Mesothelial cell of epicardium (in vitro differentiated cells): ENCODE measurements at places on chromosomes 16 and 17. TPM values are rescaled to one million over a fixed set of nuclear protein-coding genes. Genes with fewer than 3 reads are reported as not detected.

KRTAP9-8 gene
- total RNA-seq: not detected in 3 replicates

C17orf113 gene
- 4.1 to 5.1 TPM (median 4.4 TPM) in 3 replicates for total RNA-seq

CD7 gene
- total RNA-seq: 0.83 to 1.4 TPM (median 1.2 TPM) in 3 replicates

- H3K27ac ChIP-seq: no peak overlapping the region
- peak overlapping the region; percentile 64 for H3K4me3 ChIP-seq
- DNase-seq: no peak
- H3K36me3 ChIP-seq: no peaks in the 10 kb centered on the region
Observed at GRCh38 chr17:76538941-76539570, 788 bp upstream of the PRCD start.

GRCh38 chr17:67680445-67681224 lies 37.1 kb upstream of the NOL11 start:
- H3K4me3 ChIP-seq: no peak overlapping the region
- H3K36me3 ChIP-seq: peaks cover 2% of the 10 kb centered on the region
- no peak for DNase-seq
- H3K27ac ChIP-seq: no peak overlapping the region

GRCh38 chr16:75019007-75019406 lies 20.2 kb downstream of the ZNRF1 start:
- H3K27me3 ChIP-seq: no peaks in the 10 kb centered on the region
- peaks cover 32% of the 10 kb centered on the region for H3K36me3 ChIP-seq
- H3K4me1 ChIP-seq: peaks cover 8% of the 10 kb centered on the region
- no peak overlapping the region for H3K27ac ChIP-seq
- no peak for DNase-seq

GRCh38 chr17:16354585-16354984 lies 1.3 kb upstream of the CENPV start:
- DNase-seq: no peak
- H3K36me3 ChIP-seq: peaks cover 2% of the 10 kb centered on the region
- no peaks in the 10 kb centered on the region for H3K27me3 ChIP-seq
- H3K4me3 ChIP-seq: peak overlapping the region; percentile 67
- peaks cover 15% of the 10 kb centered on the region for H3K4me1 ChIP-seq
- no peak overlapping the region for H3K27ac ChIP-seq

DNA sequence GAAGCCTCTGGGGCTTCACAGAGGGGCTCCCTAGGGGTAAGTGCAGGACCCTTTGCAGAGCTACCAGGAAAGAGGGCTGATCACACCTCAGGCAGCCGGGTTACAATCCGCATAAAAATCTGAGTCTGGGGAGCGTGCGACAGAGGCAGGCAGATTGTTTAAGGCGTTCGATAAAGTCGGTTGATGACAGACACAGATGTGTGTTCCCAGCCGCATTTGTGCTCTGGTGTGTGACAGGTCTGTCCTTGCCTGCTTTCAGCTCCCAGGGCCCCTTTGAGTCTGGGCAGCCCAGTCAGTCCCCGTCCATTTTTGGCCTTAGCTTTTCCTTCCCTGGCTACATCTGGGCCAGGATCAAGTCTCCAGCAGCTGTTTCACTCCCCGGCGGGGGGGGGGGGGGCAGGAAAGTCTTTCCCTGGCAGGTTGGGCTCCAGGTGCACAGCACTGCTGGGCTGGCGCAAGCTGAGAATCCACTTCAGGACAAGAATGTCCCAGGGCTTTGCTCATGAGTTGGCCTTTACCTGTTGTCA lies 1.3 kb upstream of the ZACN start:
- H3K4me3 ChIP-seq: no peak overlapping the region
- H3K4me1 ChIP-seq: peaks cover 49% of the 10 kb centered on the region
- H3K27me3 ChIP-seq: peaks cover 68% of the 10 kb centered on the region
- no peak overlapping the region for H3K27ac ChIP-seq
- no peaks in the 10 kb centered on the region for H3K36me3 ChIP-seq

- H3K27me3 ChIP-seq: no peaks in the 10 kb centered on the region
- no peak for DNase-seq
- no peak overlapping the region for H3K4me3 ChIP-seq
- peaks cover 18% of the 10 kb centered on the region for H3K36me3 ChIP-seq
Observed at GRCh38 chr17:43810226-43810715, 22.7 kb downstream of the MPP3 start.

GRCh38 chr17:64102627-64103390 lies 27.1 kb downstream of the ERN1 start:
- no peak overlapping the region for H3K4me3 ChIP-seq
- no peak for DNase-seq
- H3K27ac ChIP-seq: no peak overlapping the region
- peaks cover 10% of the 10 kb centered on the region for H3K4me1 ChIP-seq
- H3K27me3 ChIP-seq: no peaks in the 10 kb centered on the region

DNA sequence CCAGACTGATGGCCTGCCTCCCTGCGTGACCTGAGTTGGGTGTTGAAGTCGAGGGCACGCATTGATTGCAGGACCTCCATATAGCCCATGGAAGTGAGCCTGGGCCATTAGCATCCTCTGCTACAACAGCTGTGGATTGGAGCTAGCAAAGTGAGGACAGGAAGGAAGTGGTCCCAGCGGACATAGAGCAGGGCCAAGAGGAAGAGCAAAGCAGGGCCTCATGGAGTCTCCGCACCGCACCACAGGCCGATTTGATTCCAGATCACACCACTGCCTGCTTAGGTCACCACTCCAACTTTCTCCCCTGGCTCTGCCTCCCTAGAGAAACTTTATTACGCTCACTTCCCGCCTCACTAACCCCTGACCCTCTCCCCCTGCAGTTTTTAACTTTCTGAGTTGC lies 10.7 kb upstream of the UBTF start:
- no peaks in the 10 kb centered on the region for H3K27me3 ChIP-seq
- DNase-seq: no peak
- H3K4me3 ChIP-seq: no peak overlapping the region
- peaks cover 4% of the 10 kb centered on the region for H3K4me1 ChIP-seq
- no peak overlapping the region for H3K27ac ChIP-seq
- H3K36me3 ChIP-seq: no peaks in the 10 kb centered on the region

DNA sequence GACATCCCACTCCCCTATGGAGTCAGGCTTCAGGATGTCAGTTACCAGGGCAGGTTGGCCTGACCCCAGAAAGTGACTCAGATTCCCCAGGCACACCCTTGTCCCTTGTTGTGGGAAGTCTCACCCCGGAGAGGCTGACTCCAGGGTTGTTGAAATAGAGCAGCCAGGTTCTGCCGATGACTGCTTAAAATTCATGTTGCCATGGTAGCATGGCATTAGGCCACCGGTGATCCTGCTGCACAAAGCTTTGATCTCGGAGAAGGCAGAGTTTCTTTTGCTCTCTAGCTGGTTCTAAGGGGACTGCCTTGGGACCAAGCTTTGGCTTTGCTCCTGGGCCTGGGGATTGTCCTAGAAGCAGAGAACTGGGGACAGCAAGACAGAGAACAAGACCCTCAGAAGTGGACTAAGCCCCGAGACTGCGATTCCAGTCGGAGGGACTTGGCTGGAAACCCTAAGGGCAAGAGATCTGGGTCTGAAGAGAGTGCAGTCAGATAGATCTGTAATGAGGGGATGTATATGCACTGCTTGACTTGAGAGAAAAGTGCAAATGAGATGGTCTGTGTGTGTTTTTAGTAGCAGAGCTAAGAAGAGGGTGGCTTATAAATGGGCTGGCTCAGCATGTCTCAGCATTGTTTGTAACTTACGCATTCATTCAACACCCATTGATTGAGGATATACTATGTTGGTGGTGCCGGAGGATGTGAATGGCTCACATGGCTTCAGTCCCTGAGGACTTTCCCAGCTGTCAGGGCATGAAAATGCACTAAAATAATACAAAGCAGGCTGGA lies 106.9 kb downstream of the RGS9 start:
- H3K27ac ChIP-seq: peak overlapping the region; percentile 5
- H3K4me3 ChIP-seq: no peak overlapping the region
- no peaks in the 10 kb centered on the region for H3K36me3 ChIP-seq
- no peak for DNase-seq

- DNase-seq: no peak
- no peaks in the 10 kb centered on the region for H3K36me3 ChIP-seq
- H3K27me3 ChIP-seq: no peaks in the 10 kb centered on the region
- H3K4me3 ChIP-seq: peak overlapping the region; percentile 84
- H3K4me1 ChIP-seq: peaks cover 19% of the 10 kb centered on the region
Observed at GRCh38 chr17:28597606-28598383, 1.0 kb downstream of the SPAG5 start.

DNA sequence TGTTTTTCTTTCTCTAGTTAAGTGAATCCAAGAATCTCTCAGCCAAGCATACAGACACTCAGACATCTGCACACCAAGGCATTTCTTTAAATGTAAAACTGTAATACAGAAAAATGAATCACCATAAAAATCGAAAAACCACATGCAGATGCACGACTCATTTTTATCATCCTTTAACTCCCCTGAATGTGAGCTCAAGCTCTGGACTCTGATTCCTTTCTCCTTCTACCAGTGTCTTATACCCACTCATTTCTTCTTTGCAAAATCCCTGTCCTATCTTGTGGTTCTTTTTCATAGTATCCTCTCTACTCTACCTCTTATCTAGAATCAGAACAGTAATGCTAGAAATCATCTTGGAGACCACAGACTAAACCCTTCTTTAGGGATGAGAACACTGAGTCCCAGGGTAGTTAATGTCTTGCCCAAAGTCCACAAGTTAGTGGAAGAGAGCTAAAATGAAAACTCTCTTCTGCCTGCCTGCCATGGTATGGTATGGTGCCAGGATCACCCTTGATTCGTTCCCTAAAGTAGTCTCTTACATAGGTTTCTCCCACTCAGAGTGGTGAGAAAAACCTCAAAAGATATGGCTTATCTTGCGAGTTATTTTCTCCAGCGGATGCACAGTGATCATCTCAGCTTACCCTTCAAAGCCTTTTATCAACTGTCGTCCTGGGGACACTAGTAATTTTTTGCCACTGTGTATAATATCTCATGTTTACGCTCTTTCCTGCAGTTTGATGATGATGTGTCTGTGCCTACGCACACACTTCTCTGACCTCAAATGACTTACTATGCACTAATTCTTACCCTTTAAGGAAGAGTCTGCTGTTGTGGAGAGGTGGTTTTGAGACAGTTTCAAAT lies 30.2 kb downstream of the BRD7 start:
- H3K27me3 ChIP-seq: no peaks in the 10 kb centered on the region
- DNase-seq: no peak
- H3K4me3 ChIP-seq: no peak overlapping the region
- no peaks in the 10 kb centered on the region for H3K4me1 ChIP-seq
- peaks cover 23% of the 10 kb centered on the region for H3K36me3 ChIP-seq

- H3K4me1 ChIP-seq: peaks cover 9% of the 10 kb centered on the region
- H3K27ac ChIP-seq: peak overlapping the region; percentile 78
- H3K36me3 ChIP-seq: no peaks in the 10 kb centered on the region
- no peak for DNase-seq
Observed at GRCh38 chr16:25066426-25066746, 45.2 kb upstream of the LCMT1 start.

DNA sequence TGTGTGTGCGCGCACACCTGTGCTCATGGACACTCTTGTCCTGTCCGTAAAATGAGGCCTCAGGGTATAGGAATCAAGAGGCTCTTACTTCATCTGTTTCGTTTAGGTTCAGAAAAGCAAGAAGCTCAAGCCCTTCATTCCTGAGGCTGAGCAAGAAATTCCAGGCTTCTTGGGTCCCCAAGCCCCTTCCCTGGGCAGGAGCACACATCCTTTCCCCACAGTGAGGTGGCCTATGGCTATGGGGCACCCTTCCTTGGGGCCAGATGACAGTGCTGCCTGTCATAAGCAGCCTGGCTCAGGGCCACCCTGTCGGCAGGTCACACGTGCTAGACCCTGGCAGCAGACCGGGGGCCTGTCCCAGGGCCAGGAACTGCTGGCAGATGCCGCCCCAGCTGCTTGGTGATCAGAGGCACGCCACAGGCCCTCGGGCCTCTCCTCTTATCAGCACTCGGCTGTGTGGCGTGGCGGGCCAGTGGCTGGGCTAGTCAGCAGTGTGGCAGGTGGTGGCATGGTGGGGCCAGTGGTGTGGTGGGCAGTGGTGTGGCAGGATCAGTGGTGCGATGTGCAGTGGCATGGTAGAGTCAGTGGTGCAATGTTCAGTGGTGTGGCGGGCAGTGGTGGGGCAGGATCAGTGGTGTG lies 50.2 kb downstream of the NKD1 start:
- DNase-seq: no peak
- H3K27me3 ChIP-seq: no peaks in the 10 kb centered on the region
- peaks cover 2% of the 10 kb centered on the region for H3K36me3 ChIP-seq
- H3K4me3 ChIP-seq: no peak overlapping the region
